ENCODE measurements at places on chromosomes 2 and 18.

- DNase-seq: no peak
Observed at GRCh38 chr2:23700627-23701026, 226.3 kb downstream of the ATAD2B start.

GRCh38 chr2:140275427-140275826 lies 1495.2 kb upstream of the NXPH2 start:
- DNase-seq: no peak

DNA sequence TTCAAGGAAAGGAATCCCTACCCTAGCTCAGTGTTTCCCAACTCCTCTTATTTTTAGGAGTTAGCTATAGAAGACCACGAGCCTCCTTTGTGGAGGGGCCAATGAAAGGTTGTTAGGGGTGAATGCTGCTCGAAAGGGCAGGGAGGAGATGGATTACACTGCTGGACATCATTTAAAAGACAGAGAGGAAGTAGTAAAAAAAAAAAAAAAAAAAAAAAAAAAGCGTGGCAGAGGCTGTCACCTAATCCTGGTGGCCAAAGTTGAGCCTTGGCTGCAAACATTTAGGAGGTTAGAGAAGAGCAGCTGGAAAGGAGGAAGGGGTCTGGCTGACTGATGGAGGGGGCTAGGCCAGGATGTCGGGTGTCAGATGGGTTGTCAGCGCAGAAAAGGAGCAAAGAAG lies 139.0 kb upstream of the KLF7 start:
- DNase-seq: no peak

- no peak for DNase-seq
Observed at GRCh38 chr2:73408198-73408597, 22.6 kb downstream of the ALMS1 start.

- DNase-seq: no peak
Observed at GRCh38 chr2:9178904-9179571, 27.6 kb upstream of the ASAP2 start.

GRCh38 chr2:221448057-221448843 lies 123.9 kb downstream of the EPHA4 start:
- no peak for DNase-seq

- DNase-seq: no peak
Observed at GRCh38 chr2:28593160-28593755, 97.4 kb downstream of the PLB1 start.

DNA sequence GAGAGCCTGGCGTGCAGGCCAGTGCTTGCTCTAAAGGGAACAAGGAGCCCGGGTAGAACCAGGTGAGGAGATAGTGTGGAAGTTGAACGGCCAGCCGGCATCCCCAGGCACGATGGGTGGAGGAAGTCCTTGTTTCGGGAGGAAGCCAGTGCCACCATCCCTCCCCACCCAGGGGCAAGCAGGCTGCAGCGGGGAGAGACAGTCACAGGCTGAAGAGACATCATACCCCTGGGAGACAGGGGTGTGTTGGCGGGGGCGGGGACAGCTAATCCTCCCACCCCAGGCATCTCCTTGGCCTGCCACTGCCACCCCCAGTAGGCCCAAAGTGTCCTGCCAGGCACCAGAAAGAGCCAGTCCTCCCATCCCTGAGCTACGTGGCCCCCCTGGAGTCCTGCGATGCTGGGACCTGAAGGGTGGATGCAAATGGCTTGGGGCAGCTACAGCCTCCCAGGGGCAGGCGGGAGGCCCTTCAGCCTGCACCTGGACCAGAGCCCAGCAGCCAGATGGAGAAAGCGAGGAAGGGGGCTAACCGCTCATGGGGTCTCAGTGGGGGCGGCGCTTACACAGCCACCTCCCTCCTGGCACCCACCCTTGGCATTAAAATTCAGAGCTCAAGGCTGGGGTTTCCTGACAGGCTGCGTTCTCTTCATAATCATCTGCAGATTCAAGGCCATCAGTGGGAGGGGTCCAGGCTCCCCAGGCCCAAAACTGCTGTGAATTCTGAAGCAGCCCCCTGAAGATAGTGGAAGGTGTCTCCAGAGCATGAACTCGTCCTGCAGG lies 14.8 kb upstream of the GPR55 start:
- DNase-seq: no peak

DNA sequence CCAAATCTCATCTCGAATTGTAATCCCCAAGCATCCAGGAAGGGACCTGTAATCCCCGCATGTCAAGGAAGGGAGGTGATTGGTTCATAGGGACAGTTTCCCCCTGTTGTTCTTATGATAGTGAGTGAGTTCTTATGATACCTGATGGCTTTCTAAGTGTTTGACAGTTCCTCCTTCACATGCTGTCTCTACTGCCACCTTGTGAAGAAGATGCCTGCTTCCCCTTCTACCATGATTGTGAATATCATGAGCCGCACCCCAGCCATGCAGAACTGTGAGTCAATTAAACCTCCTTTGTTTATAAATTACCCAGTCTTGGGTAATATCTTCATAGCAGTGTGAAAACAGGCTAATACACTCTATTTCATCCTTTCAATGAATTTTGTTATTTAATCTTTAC lies 446.7 kb downstream of the RNF144A start:
- DNase-seq: no peak

DNA sequence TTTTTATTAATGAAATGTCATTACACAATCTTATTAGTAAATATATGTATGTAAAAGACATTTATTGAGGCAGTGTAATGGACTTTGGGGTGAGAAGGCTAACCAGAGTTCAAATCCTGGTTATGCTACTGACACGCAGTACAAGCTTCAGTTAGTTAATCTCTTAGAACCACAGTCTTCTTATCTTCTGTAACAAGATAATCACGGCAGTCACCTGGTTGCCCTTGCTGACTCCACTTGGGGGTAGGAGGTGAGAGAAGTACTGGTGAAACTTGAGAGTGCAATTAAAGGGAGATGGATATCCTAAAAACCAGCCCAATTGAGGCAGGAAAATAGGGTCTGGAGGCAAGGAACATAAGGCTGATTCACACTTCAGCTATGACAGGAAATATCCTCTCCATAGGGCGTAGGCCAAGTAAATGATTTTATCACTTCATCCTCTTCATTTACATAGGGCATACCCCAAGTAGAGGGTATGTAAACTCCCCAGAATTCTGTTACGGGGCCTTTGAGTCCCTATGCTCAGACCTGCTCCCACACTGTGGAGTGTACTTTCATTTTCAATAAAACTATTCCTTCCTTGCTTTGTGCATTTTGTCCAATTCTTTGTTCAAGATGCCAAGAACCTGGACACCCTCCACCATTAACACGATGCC lies 21.3 kb downstream of the SKA1 start:
- no peak for DNase-seq

DNA sequence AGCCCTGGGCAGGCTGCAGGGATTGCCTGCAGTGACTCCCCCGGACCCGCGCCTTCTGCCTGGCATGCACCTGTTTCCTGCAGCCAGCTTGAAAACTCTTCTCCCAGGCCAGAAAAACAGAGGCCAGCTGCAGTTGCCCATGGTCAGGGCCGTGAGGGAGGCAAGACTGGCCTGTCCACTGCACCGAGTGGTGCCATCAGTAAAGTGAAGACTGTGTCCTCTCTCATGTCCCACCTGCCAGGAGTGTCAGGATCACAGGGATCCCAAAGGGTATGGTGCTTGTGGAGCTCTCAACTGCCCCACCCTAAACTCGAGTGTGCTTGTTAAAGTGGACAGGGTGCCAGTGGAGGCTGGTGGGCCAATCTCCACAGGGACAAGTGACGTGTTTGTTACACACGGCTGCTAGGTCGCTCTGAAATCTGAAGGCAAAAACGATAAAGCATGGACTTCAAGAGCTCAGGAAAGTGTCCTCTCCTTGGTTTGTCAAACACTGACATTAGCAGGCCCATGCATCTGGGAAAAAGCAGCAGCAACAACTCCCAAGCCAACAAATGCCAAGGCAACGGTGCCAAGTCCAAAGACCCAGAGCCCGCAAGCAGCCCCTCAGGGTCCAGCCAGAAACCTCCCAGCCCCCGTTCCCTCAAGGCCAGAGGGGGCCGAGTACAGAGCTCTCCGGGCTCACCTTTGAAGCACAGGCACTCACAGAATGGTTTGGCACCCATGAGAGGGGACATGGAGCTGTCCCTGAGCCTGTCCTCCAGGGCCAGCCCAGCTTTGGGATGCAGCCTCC lies 213.2 kb downstream of the HDAC4 start:
- no peak for DNase-seq

DNA sequence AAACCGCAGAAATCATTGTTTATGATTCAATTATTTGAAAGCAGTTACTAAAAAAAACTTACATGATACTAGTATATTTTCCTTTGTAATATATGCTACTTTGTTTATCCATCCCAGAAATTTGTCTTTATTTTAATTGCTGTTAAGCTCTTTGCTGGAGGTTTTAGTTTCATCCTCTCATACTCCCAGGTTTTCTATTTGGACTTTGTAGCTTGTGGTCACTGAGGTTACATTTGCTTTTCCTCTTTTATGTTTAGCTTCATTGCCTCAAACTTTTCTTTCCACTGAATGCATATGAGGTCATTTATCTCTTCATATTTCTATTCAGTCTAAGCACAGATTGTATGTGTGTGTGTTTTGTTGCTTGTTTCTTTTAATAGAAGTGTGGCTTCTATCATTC lies 89.9 kb downstream of the ERBB4 start:
- no peak for DNase-seq

- DNase-seq: no peak
Observed at GRCh38 chr18:63107171-63107845, 212.3 kb downstream of the BCL2 start.
